ENCODE measurements at places on chromosomes 12 and 14.
A peak's percentile ranks its signal among the peaks of the same experiment; 100 is the strongest.

GRCh38 chr12:15919418-15919817 is 8.3 kb downstream of the DERA start:
- no peak for DNase-seq

DNA sequence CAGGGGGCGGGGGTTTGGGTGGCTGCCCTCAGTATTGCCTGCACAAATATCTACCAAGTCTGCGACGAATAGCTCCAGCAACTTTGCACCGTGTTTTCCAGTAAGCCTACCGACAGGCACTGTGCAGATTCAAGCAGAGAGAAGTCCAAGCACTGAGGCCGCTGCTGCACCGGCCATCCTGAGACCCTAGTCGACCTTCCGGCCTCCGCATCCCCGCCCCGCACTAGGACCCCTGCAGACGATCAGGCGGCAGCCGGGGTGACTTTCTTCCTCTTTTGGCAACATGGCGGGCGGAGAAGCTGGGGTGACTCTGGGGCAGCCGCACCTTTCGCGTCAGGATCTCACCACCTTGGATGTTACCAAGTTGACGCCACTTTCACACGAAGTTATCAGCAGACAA is at the start of gene EIF2S3B:
EIF2S3B (plus strand) TSS at position 271 of the 400 bp plus-strand sequence; CDS start at position 284, 13 bp downstream.
- no peak for DNase-seq

GRCh38 chr12:120830052-120830940 is 73.9 kb downstream of the SPPL3 start:
- DNase-seq, result no peak

GRCh38 chr12:13505224-13505623 is 308.7 kb downstream of the EMP1 start:
- no peak for DNase-seq

GRCh38 chr14:54659365-54659764 is 92.4 kb downstream of the SAMD4A start:
- DNase-seq, result no peak

DNA sequence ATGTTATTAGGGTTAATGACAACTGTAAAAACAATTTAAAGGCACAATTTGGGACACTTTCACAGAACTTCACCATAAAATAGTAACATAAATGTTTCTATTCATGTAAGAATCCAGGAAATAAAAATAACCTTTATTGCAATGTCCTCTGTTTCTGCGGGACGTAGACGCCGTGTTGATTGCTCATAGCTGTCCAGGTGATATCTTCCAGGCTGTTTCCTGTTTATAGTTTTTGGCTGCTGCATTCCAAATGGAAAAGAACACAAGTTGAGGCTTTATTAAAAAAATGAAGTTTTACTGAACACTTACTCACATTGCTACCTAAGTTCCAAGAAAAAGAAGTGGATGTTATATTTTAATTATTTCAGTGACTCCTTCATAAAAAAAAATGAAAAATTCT is 58.6 kb downstream of the ABCC9 start:
- no peak for DNase-seq

DNA sequence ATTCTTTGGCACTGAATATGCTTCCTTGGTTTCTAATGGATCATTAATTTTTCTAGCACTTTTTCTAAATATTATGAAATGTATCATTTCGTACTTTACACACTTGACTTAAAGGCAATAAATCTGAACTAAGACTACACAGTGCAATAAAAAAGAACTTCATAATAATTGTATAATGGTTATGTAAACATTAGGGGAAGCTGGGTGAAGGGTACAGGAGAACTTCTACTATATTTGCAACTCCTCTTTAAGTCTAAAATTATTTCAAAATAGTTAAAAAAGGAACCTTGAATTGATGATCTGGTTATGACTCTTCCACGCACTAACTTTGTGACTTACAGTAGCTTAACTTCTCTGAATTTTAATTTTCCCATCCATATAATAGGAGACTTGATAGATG is 5.1 kb upstream of the NOVA1 start:
- no peak for DNase-seq

DNA sequence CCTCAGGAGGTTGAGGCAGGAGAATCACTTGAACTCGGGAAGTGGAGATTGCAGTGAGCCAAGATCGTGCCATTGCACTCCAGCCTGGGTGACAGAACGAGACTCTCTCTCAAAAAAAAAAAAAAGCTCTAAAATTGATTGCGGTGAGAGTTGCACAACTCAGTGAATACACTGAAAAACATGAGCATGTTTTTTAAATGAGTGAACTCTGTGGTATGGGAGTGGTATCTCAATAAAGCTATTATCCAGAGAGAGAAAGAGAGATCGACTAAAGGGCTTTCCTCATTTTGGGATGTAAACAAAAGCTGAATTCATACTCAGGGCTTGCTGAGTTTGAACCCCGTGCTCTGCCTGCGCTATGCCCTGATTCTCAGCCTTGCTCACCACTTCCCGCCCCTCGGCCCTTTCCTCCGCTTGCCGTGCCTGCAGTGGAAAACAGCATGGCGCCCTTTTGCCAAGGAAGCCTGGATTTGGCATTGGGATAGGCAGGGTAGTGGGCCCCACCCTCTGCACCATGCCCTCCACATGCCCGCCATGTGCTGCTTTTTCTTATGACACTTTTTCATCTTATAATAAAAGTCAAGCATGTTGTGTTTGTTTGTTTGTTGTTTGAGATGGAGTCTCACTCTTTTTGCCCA is 102.5 kb downstream of the LGMN start:
- no peak for DNase-seq

DNA sequence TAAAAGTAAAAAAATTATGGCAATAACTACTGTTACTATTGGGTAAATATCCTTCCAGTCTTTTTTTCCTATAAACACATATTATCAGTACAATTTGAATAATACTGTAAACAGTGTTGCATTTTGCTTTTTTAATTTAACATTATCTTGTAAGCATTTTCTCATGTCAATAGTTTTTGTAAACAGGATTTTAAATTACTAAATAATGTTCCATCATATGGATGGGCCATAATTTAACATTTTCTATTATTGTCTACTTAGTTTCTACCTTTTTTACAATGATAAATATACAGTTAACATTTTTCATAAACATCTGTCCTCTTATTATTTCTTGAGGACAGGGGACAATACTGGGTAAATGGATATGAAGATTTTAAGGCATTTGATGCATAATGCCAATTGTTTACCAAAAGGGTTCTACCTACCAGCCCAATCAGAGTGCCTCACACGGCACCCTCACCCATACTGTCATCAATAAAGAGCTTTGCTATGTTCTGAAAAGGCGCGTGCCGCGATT is 759 bp upstream of the ACVR1B start:
- no peak for DNase-seq

- DNase-seq, result no peak
These were observed 34.2 kb upstream of the TCL1B start for GRCh38 chr14:95651821-95652583.

- DNase-seq, result no peak
These were observed 25.7 kb downstream of the JKAMP start for GRCh38 chr14:59510001-59510400.

- no peak for DNase-seq
These were observed 150.8 kb downstream of the HELB start for GRCh38 chr12:66453120-66453519.

- no peak for DNase-seq
These were observed 426.7 kb upstream of the DCN start for GRCh38 chr12:91609283-91609682.

- no peak for DNase-seq
These were observed 378.9 kb downstream of the TMTC2 start for GRCh38 chr12:83065562-83065961.

DNA sequence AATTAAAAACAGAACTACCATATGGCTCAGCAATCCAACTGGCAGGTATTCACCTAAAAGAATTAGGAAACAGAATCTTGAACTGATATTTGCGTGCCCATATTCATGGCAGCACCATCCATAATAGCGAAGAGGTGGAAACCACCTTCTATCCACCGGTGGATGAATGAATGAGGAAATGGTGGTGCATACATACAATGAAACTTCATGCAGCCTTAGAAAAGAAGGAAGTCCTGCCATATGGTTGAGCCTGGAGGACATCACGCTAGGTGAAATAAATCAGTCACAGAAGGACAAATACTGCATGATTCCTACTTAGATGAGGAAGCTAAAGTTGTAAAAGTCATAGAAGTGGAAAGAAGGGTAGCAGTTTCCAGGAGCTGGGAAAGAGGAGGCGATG is 6.6 kb downstream of the TCL1A start:
- DNase-seq, result no peak

DNA sequence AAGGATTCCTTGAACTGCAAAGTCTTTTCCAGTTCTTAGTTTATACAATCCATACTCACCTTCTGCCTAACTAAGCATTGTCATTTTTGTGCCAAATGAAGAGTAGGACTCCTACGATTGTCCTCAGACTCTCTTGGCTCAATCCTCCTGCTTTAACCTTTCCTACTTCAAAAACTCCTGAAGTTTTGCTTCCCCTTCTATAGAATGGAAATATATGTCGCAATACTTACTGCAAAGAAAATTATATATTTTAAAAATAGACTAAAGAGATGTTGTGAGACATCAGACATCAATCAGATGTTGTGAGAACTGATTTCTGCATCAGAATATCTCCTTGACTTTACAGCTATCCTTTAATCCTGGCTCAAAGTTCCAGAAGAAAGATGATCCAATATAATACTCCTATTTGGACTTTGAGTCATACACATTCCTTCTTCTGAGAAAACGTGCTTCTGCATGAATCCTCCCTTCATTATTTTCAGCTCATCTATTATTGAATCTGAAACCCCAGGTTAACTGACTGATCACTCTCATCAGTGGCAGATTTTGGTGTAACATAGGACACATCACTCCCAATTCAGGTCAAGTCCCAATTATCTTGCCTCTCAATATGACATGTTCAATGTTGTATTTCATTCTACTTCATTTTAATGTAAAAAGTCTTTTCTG is 48.8 kb downstream of the A2M start:
- no peak for DNase-seq

DNA sequence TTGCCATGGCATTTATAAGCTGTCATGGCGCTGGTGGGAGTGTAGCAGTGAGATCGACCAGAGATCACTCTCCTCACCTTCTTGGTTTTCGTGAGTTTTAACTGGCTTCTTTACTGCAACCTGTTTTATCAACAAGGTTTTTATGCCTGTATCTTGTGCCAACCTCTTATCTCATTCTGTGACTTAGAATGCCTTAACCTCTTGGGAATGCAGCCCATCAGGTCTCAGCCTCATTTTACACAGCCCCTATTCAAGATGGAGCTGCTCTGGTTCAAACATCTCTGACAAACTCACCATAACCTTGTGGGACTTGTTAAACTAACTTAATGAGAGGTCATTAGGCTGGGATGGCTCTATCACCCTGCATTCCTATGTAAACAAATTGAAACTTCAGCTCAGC is 151.3 kb downstream of the CAND1 start:
- no peak for DNase-seq

DNA sequence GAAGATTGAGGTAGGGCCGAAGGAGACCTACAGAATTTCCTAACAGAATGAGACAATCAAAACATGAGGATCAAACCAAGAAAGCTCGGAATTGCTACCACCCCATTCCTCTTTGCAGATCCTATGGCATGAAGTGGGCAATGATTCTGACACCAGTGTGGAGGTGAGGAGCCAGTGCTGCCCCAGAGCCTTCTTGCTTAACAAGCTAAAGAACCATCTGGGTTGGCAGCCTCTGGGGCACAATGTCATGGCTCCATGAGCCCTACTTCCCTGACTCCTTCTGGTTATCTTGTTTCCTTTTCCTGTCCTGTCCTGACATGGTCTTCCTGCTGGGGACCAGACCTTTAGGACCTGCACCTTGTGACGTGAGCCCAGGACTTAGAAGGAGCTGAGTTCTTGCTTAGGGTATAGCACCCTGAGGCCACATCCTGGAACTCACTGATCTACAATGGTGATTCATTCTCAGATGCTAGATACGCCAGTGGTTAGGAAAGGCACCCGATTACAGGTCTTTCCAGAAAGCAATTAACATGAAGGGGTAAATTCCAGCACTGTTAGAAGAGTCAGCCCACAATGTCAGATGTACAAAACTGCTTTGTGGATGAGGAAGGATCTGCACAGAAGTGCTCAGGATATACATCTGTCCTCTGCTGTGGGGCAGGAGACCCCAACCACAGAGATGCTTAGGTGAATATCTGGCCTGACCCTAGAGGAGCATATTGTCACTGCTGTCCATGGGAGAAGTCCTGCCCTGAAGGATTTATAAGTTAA is 324.2 kb downstream of the ZFP36L1 start:
- DNase-seq, result peak; percentile 15

- DNase-seq, result no peak
These were observed 84.6 kb downstream of the GALNT9 start for GRCh38 chr12:132244724-132245295.

- DNase-seq, result no peak
These were observed 1532.3 kb upstream of the TMEM132C start for GRCh38 chr12:126734710-126735109.

GRCh38 chr12:132026796-132027500 is 77.2 kb downstream of the EP400 start:
- no peak for DNase-seq

DNA sequence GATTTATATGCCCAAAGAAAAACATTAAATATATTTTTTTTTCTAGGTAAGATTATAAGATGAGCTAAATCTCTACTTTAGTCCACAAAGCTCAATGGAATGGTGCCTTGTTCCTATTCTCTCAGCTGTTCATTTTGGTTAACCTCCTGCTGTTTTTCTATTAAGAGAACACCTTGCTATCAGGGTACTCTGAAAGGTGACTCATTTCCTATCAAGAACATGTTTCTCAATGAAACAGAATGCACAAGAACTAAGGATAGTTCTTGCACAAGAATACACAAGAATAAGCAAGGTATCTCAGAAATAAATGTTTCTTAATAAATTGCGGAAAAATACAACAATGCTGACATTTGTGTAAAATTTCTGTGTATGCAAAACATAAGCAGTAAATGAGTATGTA is 14.1 kb downstream of the ABCD2 start:
- DNase-seq, result no peak

DNA sequence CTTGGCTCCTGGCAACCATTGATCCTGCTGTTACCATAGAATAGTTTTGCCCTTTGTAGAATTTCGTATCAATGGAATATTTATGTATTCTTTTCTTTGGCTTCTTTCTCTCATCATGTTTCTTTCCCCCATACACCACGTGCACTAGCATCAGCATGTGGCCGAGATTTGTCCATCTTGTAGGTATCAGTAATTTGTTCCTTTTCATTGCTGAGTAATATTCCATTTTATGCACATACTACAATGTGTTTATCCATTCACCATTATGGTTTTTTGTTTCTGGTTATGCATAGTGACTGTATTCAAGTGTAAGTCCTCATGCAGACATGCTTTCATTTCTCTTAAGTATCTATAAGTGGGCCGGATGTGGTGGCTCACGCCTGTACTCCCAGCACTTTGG is 4.5 kb upstream of the ISM2 start:
- DNase-seq, result no peak

GRCh38 chr12:105960319-105961083 is 178.3 kb downstream of the NUAK1 start:
- no peak for DNase-seq

DNA sequence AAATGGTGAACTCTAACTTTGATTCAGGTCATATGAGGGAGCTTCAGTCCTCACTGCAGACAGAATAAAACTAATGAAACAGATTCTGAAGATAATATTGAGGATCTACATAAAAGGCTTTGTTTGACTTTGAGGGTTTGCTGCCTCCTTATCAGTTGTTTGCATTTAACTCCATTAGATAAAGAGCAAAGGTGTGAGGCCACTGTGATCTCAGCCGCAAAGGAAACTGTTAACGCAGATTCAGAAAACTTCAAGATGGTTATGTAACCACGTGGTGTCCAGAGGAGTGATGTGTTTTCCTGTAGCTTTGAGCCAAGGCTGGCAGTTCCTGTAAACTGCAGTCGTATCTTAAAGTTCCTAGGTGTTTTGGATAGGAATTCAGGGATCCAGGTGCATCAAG is 67.8 kb downstream of the METTL25 start:
- no peak for DNase-seq

GRCh38 chr12:90794212-90794611 is 160.8 kb downstream of the CCER1 start:
- DNase-seq, result no peak

Measured in stimulated activated CD4-positive, alpha-beta T cell treated with anti-CD3 and anti-CD28 coated beads, Interleukin-4, amount 100 ng/mL, for 48 hours (primary cell).